ENCODE measurements at places on chromosomes 16 and 17.

DNA sequence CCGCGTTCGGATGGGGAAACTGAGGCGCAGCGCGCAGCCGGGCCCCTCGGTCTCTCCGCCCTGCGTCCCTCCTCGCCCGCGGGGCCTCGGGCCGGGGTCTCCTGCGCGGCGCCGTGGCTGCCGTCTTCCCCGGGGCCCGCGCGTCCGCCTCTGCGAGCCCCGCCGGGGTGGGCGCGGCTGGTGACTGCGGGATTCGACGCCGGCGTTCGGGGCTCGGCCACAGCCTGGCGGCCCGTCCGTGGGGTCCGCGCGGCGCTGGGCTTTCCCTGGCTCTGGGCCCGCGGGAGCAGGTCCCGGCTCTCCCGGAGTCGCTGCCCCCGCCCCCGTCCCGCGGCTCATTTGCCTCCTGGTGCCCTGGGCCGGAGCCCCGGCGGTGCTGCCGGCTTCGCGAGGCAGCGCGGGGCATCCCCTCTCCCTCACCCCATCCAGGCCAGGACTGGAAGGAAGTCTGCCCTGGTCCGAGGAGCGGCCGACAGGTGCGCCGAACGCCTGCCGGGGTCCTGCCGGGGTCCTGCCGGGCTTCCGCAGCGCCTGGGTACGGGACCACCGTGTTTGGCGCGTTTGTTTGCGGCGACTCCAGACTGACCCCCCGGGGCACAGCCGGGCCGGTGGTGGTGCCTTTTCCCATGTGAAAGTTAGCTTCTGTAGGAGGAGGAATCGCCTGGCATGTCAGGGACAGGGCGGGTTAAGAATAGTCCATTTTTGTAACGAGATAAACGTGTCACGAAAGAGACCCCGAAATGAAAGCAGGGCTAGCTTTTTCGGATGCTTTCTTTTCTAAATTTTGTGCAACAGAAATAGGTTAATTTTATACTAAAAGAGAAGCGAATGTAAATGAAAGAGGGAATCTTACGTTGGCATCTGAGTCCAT is 671 bp downstream of the CHMP6 start:
- DNase-seq, result no peak

- DNase-seq, result no peak
Observed at GRCh38 chr17:1019451-1019850, 22.5 kb downstream of the TIMM22 start.

DNA sequence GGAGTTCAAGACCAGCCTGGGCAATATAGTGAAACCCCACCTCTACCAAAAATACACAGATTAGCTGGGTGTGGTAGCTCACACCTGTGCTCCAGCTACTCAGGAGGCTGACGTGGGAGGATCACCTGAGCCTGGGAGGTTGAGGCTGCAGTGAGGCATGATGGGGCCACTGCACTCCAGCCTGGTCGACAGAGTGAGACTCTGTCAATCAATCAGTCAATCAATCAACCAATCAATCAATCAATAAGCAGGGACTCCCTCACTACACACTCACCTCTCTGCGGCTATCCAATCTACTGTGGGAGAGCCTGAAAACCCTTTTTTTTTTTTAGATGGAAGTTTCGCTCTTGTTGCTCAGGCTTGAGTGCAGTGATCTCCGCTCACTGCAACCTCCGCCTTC is 31.6 kb downstream of the CPSF4L start:
- DNase-seq, result no peak

DNA sequence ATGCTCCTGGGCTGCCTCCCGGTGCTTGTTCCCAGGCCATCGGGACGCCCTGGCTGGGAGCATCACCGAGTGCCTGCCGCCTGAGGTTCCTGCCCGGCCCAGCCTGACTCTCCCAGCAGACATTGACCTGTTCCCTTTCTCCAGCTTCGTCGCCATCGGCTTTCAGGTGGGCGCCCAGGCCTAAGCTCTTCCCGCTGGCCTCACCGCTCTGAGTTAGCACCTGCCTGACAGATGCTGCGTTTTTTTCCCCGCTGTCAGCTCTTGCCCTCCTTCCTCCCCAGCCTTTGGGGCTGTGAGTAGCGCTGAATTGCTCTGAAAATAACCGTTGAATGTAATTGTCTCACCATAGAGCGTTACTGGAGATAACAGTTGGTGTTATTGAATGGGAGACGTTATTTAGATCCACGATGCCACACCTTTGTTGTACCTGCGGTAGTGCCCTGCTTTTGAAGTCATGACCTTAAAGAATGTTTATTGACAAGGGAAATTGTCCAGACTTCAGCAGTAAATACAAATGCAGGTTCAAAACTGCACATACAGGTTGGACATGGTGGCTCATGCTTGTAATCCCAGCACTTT is 21.3 kb upstream of the SMIM5 start:
- no peak for DNase-seq

GRCh38 chr17:74921769-74922168 is 1.3 kb downstream of the USH1G start:
- no peak for DNase-seq

- no peak for DNase-seq
Observed at GRCh38 chr16:67668495-67669157, 2.0 kb downstream of the C16orf86 start.

DNA sequence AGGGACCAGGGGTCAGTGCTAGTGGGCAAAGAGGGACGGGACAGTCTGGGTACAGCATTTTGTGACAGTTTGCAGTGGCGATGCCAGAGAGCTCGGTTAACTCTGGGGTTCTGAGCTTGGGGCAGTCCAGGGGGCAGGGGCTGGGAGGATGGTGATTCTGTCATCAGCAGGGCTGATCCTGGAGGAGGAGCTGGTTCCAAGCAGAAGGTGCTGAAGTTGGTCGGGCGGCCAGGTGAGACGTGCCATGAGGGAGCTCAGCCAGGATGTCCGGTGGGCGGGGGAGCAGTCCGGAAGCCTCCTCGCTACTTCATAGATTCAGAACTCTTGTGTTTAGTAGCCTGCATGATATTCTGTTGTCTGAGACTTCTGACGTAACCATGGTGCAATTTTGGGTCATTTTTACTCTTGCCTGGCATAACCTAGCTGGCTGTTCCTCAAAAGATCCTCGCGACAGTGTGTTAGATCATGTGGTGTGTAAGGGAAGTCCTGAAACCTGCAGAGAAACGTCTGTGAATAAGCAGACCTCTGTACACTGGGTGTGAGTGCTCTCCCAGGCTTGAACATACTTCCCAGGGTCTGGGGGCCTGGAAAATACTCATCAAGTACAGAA is 122.0 kb downstream of the CLEC16A start:
- no peak for DNase-seq

DNA sequence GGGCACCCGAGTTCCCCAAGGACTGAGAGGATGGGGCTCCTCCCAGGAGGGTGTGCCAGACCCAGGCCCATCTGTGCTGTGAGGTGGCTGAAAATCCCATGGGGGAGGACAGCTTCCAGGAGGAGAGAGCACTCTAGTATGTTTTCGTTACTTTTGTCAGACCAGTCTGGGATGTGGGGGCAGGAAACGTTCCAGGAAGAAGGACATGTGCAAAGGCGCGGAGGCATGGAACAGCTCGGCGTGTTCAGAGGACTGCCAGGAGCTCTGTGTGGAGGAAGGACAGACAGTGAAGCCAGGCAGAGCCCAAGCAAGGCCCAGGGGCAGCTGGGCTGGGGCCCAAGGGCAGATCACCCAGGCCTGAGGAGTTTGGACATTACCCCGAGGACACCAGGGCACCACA is 7.0 kb downstream of the CA4 start:
- DNase-seq, result no peak

DNA sequence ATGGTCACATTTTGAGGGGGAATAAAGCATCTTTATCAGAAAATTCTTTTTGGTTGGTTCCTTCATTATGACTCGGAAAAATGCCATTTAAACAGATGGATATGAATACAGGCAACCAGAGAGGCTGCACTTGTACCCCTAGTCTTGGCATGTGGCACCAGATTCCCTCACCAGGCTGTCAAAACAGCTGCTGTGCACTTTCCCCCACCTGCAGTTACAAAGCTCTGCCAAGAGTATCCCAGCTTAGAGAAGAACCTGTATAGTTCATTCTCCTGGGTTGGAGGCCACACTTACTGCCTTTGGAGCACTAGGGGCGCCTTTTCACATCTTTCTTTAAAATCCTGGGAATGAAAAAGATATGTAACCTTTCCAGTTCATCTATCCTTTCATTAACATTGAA is 190.3 kb downstream of the KIF2B start:
- no peak for DNase-seq

DNA sequence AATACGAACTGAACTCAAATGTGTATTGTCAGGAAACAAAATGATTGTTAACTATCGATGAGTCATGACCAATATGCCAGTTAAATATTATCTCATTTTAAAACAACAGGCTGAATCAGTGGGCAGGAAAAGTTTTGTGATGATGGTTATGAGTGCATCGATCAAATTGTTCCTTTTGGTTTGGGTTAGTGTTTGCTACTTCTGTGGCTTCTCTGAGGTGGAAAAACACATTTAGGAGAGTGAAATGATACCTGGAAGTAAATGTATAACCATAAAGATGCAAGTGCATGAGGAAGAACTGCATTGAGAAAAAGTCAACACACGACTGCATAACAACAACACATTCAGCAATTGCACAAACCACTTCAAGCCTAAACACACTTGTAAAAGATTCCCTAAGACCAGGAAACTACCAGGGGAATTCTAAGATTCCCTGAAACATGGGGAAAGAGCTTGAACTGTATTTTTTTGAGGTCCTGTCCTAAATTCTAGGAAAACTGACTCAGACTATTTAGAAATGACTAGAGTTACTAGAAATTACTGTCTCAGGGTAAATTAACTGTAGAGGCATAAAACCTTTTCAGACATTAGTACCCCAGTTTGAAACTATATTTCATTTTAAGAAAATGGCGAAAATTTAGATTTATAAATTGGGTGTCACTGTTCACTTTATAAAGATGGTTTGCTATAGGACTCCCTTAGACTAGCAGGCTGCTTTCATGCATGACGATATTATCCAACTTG is 44.8 kb downstream of the CDYL2 start:
- no peak for DNase-seq

- DNase-seq, result no peak
Observed at GRCh38 chr17:68016838-68017237, 18.7 kb upstream of the KPNA2 start.

DNA sequence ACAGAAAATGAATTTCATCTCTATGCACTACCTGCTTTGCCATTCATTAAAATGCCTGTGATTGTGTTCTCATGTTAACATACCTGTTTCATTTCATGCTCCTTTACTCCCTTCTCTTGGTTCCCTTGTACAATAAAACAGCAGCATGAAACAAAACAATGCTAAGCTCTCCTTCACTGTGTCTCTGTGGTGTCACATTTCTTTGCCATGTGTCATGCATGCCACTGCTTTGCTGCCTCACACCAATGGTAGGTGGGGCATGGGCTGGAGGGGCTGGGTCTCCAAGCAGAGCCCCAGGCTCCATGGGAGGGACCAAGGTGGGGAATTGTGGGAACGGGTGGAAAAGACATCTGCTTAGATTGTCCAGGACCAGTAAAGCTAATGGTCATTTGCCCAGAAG is 83.6 kb downstream of the RGS9 start:
- no peak for DNase-seq

- DNase-seq, result peak; percentile 32
Observed at GRCh38 chr16:63806794-63807506, 1314.9 kb downstream of the CDH11 start.

- no peak for DNase-seq
Observed at GRCh38 chr16:13587181-13587580, 332.8 kb upstream of the ERCC4 start.

DNA sequence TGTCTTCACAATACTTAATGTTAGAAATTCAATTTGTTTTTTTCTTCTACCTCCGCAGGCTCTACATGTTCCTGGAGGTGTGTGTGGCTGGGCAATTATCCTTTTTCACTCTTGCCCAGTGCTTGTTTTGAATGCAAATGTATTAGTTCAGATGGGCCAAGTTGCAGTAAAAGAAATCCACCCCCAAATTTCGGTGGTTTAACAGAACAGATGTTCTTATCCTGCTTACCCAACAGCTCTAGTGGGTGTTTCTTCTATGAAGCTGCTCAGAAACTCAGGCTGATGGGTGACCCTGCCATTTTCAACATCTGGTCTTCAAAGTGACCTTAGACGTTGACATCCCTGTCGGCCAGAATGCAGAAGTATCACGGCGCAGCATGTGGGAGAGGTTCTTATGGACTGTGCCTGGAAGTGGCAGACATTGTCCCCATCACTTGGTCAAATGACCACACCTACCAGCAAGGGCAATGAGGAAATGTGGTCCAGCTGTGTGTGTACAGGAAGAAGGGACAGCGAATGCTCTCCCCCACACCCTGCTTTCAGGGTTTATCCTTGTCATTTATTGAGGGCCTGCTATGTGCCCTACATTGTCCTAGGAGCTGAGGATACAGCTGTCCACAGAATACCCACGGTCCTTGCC is 157.3 kb downstream of the CDH13 start:
- no peak for DNase-seq

DNA sequence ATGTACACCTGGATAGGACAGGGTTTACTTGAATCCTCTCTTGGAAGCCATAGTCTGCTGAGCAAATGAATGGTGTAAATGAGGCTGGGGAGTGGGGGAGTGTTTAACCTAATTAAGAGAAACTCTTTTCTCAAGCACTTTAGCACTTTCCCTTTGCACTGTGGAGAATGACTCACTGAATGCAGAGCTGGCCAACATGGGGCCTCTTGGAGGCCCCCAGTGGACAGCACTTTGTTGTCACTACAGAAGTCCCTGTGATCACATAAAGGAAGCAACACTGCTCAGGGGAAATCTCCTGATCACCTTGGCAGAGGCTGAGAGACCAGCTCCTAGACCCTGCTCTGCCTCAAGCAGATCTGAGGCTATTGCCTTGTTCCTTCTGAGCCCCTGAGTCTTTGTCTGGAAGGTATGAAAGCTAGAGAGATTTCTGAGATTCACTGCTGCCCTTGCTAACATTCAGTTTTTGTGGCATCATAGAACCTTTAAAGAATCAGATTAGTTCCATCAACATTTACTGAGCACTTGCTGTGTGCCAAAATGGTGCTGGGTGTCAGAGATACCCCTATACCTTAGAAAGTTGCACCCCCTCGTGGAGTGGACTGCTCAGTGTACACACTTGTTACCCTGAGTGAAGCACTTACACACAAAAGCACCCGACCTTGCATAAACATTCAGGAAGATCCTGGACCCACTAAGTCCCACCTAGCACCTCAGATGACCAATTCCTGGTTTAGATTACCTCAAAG is 230.1 kb upstream of the CCL2 start:
- no peak for DNase-seq

DNA sequence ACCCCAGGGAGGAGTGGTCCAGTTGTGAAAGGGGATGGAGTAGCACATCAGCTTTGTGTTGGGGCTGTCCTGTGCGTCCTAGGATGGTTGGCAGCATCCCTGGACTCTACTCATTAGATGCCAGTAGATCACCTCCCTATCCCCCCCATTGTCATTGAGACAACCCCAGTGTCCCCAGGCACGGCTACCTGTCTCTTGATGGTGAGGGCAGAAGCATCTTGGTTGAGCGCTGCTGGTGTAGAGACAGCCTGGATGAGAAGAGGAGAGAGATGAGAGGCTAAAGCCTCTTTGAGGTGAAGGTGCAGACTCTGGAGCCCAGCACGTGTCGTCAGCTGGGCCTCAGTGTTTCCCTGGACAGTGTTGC is 55.4 kb downstream of the TNFRSF13B start:
- no peak for DNase-seq

GRCh38 chr16:75590920-75591843 is 25.0 kb downstream of the GABARAPL2 start:
- DNase-seq, result no peak
